ENCODE measurements at places on chromosomes 12 and 14. TPM values are rescaled to one million over a fixed set of nuclear protein-coding genes. Genes with fewer than 3 reads are reported as not detected.

DNA sequence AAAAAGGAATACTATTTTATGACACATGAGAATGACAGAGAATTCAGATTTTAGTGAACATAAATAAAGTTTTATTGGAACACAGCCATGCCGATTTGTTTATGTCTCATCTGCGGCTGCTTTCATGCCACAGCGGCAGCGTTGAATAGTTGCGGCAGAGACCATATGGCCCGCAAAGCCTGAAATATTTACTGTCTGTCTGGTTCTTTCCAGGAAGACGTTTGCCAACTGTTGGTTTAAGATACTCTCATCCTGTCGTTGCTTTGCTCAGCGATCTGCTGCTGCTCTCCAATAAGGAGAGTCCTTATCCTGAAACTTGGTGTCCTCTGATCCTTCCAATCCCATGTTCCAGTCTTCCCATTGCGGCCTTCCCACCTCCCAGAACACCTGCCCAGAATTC lies 89.9 kb downstream of the SLC24A4 start:
- H3K27ac ChIP-seq: no peak overlapping the region
- H3K4me1 ChIP-seq: no peaks in the 10 kb centered on the region
- H3K27me3 ChIP-seq: peaks cover 4% of the 10 kb centered on the region
- H3K36me3 ChIP-seq: no peaks in the 10 kb centered on the region
- DNase-seq: no peak

GRCh38 chr14:35257809-35258208 lies 34.4 kb upstream of the PSMA6 start:
- no peak overlapping the region for H3K27ac ChIP-seq
- DNase-seq: no peak
- no peaks in the 10 kb centered on the region for H3K27me3 ChIP-seq
- no peak overlapping the region for H3K4me3 ChIP-seq
- peaks cover 35% of the 10 kb centered on the region for H3K4me1 ChIP-seq

GRCh38 chr12:103805655-103806360 lies 35.2 kb downstream of the NT5DC3 start:
- peaks cover 6% of the 10 kb centered on the region for H3K4me1 ChIP-seq
- no peak overlapping the region for H3K4me3 ChIP-seq
- no peaks in the 10 kb centered on the region for H3K36me3 ChIP-seq
- H3K27me3 ChIP-seq: no peaks in the 10 kb centered on the region

- H3K4me3 ChIP-seq: no peak overlapping the region
- DNase-seq: no peak
- peaks cover 10% of the 10 kb centered on the region for H3K4me1 ChIP-seq
These were observed 12.3 kb upstream of the TMED10 start for GRCh38 chr14:75188520-75189268.

GRCh38 chr14:92529903-92530302 lies 16.3 kb downstream of the RIN3 start:
- no peak overlapping the region for H3K4me3 ChIP-seq
- H3K36me3 ChIP-seq: no peaks in the 10 kb centered on the region
- H3K4me1 ChIP-seq: peaks cover 24% of the 10 kb centered on the region
- no peak overlapping the region for H3K27ac ChIP-seq

- H3K4me1 ChIP-seq: no peaks in the 10 kb centered on the region
- no peaks in the 10 kb centered on the region for H3K27me3 ChIP-seq
- no peak overlapping the region for H3K27ac ChIP-seq
- DNase-seq: no peak
- H3K36me3 ChIP-seq: no peaks in the 10 kb centered on the region
These were observed 342.2 kb upstream of the SFSWAP start for GRCh38 chr12:131368668-131369071.

DNA sequence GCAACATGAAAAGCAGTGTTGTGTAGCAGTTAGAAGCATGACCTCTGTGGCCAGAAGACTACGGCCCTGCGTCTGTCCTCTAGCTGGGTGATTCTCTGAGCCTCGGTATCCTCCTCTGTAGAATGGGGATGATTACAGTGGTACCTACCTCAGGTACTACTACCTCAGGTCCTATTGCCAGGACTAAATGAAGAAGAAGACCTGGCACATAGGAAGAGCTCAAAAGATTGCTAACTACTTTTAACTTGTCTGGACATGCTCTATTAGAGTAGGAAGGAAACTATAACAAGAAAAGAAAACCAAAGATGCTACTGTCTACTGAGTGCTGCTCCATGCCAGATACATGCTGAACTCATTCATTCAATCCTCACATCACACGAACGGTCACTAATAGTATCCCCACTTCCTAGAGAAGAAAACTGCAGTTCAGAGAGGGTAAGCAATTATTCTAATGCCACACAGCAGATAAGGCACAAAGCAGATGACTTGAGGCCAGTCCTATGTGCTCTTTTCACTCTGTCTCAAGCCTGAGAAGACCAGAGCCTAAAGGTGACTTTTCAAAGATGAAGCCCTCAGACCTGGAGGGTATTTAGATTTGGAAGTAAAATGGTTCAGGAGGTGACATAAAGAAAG lies 108.1 kb upstream of the HIF1A start:
- peaks cover 16% of the 10 kb centered on the region for H3K4me1 ChIP-seq
- no peak for DNase-seq
- H3K27ac ChIP-seq: no peak overlapping the region
- H3K27me3 ChIP-seq: peaks cover 54% of the 10 kb centered on the region
- peaks cover under 1% of the 10 kb centered on the region for H3K36me3 ChIP-seq
- H3K4me3 ChIP-seq: no peak overlapping the region

DNA sequence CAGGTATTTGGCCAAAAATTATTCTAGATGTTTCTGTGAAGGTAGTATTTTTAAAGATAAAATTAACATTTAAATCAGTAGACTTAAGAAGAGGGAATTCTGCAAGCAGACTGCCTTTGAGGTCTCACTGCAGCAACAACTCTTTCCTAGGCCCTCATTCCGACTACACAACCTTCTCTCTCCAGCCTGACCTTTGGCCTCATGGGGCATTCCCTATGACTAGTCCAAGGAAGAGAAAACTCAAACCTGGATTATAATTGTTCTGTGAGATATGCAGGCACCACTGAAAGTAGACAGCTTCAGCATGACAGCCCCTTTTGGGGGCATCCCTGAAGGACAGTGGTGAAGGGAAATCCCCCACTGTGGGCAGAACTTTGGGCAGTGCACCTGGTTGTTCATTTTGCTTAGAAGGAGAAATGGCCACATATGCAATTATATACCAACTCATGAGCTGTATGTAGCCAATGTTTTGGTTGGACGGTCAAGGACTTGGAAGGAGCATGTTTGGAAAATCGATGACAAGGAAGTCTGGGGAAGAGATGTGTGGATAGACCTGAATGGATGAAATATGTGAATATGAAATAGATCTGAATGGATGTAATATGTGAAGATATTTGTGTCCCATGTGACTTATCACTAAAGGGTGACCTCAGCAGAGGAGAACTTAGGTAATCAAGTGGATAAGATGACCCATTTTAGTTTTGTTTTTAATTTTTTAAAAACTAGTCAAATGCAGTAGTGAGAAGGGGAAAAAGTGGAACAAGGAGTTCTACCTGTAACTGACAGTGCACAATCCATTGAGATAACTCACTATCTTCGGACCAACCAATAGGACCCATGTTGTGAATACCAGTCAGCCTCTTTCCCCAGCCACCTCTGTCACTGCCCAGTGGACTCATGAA lies 233.3 kb upstream of the FOXN3 start:
- H3K4me3 ChIP-seq: no peak overlapping the region
- peak overlapping the region; percentile 44 for H3K27ac ChIP-seq
- H3K27me3 ChIP-seq: no peaks in the 10 kb centered on the region
- no peak for DNase-seq

- H3K27me3 ChIP-seq: no peaks in the 10 kb centered on the region
- H3K27ac ChIP-seq: no peak overlapping the region
- H3K4me3 ChIP-seq: no peak overlapping the region
- no peaks in the 10 kb centered on the region for H3K36me3 ChIP-seq
- H3K4me1 ChIP-seq: no peaks in the 10 kb centered on the region
These were observed 471.6 kb upstream of the FOXG1 start for GRCh38 chr14:28294834-28295440.

GRCh38 chr12:16112130-16112529 lies 165.4 kb downstream of the SLC15A5 start:
- H3K27me3 ChIP-seq: no peaks in the 10 kb centered on the region
- DNase-seq: no peak
- no peak overlapping the region for H3K4me3 ChIP-seq
- H3K36me3 ChIP-seq: no peaks in the 10 kb centered on the region

GRCh38 chr14:36271939-36272907 lies 48.2 kb downstream of the MBIP start:
- peaks cover 50% of the 10 kb centered on the region for H3K27me3 ChIP-seq
- H3K4me1 ChIP-seq: peaks cover 8% of the 10 kb centered on the region
- H3K4me3 ChIP-seq: peak overlapping the region; percentile 67
- H3K36me3 ChIP-seq: no peaks in the 10 kb centered on the region

GRCh38 chr12:121776190-121777098 lies 17.0 kb downstream of the RHOF start:
- no peak overlapping the region for H3K27ac ChIP-seq
- peak; percentile 75 for DNase-seq
- H3K4me1 ChIP-seq: peaks cover 10% of the 10 kb centered on the region
- H3K36me3 ChIP-seq: peaks cover 18% of the 10 kb centered on the region
- H3K27me3 ChIP-seq: no peaks in the 10 kb centered on the region
- H3K4me3 ChIP-seq: no peak overlapping the region

GRCh38 chr12:66191547-66192126 lies 2.6 kb downstream of the IRAK3 start:
- H3K36me3 ChIP-seq: no peaks in the 10 kb centered on the region
- peaks cover 48% of the 10 kb centered on the region for H3K27me3 ChIP-seq
- DNase-seq: no peak
- no peak overlapping the region for H3K4me3 ChIP-seq

GRCh38 chr12:90235642-90236041 lies 527.0 kb upstream of the ATP2B1 start:
- H3K27me3 ChIP-seq: no peaks in the 10 kb centered on the region
- H3K4me1 ChIP-seq: no peaks in the 10 kb centered on the region
- no peaks in the 10 kb centered on the region for H3K36me3 ChIP-seq

DNA sequence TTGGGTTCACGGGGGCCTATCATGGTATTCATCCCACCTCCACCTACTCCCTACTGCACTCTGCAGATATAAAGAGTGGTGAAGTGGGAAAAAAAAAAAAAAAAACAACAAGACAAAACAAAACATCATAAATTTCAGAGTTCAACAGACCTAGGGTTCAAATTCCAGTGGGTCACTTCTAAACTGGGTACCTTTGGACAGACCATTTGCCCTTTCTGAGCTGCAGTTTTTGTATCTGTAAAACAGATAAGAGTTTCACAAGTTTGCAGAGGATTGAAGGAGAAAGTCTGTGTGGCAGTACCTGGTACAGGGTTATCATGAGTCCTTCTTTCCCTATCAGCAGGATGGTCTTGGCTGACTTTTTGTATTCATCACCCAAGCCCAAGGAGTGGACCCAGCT lies 211.2 kb upstream of the EEA1 start:
- no peak for DNase-seq
- H3K4me1 ChIP-seq: peaks cover 19% of the 10 kb centered on the region
- H3K36me3 ChIP-seq: no peaks in the 10 kb centered on the region

DNA sequence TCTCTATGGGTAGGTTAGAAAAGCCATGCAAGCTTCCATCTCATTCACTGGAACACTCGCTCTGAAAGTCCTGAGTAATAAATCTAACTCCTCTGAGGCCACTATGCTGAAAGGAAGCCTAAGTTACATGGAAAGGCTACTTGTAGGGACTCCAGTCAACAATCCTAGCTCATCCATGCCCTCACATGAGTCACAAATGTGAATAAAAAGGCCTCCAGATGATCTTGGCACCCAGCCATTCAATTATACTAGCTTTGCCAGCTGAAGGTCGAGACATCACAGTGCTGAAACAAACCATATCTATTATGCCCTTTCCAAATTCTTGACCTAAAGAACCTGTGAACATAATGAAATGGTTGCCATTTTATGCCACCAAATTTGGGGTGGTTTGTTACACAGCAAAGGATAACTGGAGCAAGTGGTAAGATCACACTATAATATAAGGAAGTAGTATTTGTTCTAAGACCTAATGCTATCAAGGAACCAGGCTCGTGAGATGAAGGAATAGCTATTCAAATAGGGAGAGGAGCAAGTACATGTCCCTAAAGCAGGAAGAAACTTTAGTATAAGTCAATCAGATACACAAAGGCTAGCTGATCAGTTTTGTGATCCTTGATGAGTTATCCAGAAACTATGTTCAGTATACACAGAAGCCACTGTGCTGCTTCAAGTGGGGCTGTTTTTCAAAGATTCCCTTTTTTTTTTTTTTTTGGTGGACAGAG lies 142.1 kb downstream of the MED13L start:
- no peaks in the 10 kb centered on the region for H3K36me3 ChIP-seq
- no peaks in the 10 kb centered on the region for H3K27me3 ChIP-seq
- peaks cover 57% of the 10 kb centered on the region for H3K4me1 ChIP-seq
- no peak for DNase-seq

- H3K27ac ChIP-seq: peak overlapping the region; percentile 15
- DNase-seq: no peak
These were observed 115.4 kb downstream of the DUSP6 start for GRCh38 chr12:89236748-89237383.

- no peak overlapping the region for H3K4me3 ChIP-seq
- peaks cover 3% of the 10 kb centered on the region for H3K36me3 ChIP-seq
- no peak overlapping the region for H3K27ac ChIP-seq
- no peak for DNase-seq
These were observed 15.7 kb downstream of the OR10P1 start for GRCh38 chr12:55652352-55652751.

GRCh38 chr12:79155683-79156082 lies 291.1 kb downstream of the SYT1 start:
- H3K4me3 ChIP-seq: no peak overlapping the region
- H3K4me1 ChIP-seq: no peaks in the 10 kb centered on the region
- no peak overlapping the region for H3K27ac ChIP-seq
- H3K27me3 ChIP-seq: no peaks in the 10 kb centered on the region

DNA sequence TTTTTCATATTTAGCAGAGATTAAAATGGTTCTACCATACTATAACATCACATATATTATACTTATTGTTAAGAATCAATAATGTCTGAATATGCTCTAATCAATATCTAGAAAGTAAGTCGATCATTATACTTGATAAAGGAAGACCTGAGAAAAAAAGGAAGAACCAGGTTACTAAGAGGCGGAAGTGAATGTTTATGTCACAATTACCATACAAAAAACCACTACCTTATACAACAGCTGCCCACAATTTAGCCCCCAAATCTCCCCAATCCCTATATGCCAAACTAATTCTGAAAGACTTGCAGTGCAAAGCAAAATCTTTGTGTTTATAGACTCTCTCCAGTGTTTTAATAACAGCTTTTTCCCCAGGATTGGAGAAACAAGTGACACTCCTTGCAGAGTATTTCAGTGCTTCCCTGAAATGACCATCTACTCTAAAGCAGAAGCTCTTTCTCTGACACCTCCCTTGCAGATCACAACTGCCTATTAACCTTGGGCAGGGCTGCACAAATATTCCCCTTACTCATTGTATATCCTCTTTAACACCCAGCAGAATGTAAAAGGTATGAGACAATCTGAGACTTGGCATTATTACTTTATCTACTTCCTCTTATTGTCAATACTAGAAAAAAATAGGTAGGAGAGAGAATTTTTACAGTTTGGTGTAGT lies 12.7 kb upstream of the SLC2A3 start:
- DNase-seq: no peak
- H3K27me3 ChIP-seq: no peaks in the 10 kb centered on the region
- H3K4me1 ChIP-seq: peaks cover 9% of the 10 kb centered on the region
- H3K36me3 ChIP-seq: no peaks in the 10 kb centered on the region
- H3K27ac ChIP-seq: no peak overlapping the region
- H3K4me3 ChIP-seq: no peak overlapping the region

Gene GPD1
- total RNA-seq: 0.87 TPM

Gene SLC25A29
- total RNA-seq: 37.0 TPM

Gene RND1
- 3.5 TPM for total RNA-seq

Gene RASAL1
- 2.2 TPM for total RNA-seq

Gene SLC25A47
- not detected for total RNA-seq

Gene SYT1
- total RNA-seq: not detected

Gene C14orf180
- not detected for total RNA-seq

Gene PIK3C2G
- total RNA-seq: not detected

Gene TPPP2
- total RNA-seq: not detected

Gene POLR3B
- 8.7 TPM for total RNA-seq

Gene IFNG-AS1
- total RNA-seq: not detected

Gene ITGB7
- 200 TPM for total RNA-seq

Gene AQP6
- total RNA-seq: not detected
